ENCODE measurements at places on chromosomes 7 and 10. TPM values are rescaled to one million over a fixed set of nuclear protein-coding genes. Genes with fewer than 3 reads are reported as not detected.

Gene TUBAL3
- total RNA-seq: not detected

Gene TMEM270
- not detected for total RNA-seq

Gene HEPACAM2
- not detected for total RNA-seq

Gene POP7
- 28.7 TPM for total RNA-seq

Gene DNA2
- total RNA-seq: 7.1 TPM

Gene OR2A1
- total RNA-seq: not detected

Gene BTBD16
- not detected for total RNA-seq

Gene SEMA3D
- 0.49 TPM for total RNA-seq

Gene CACNB2
- total RNA-seq: not detected

Gene WNT16
- total RNA-seq: not detected

Gene GAD2
- not detected for total RNA-seq

Gene PRRT4
- total RNA-seq: 1.8 TPM

Gene CSGALNACT2
- 15.0 TPM for total RNA-seq

Gene PLA2G12B
- not detected for total RNA-seq

Gene INA
- total RNA-seq: 0.36 TPM

Gene ZNF467
- 4.1 TPM for total RNA-seq

Gene CALML5
- not detected for total RNA-seq

Gene H2AZ2
- total RNA-seq: 139 TPM

Gene GOLGA7B
- total RNA-seq: not detected

Gene CHST3
- total RNA-seq: 19.5 TPM

Gene OIT3
- total RNA-seq: under 0.01 TPM

Gene ZNF775
- 2.3 TPM for total RNA-seq

Gene TMEM60
- 9.9 TPM for total RNA-seq

Gene SPAM1
- not detected for total RNA-seq

Gene ZDHHC6
- total RNA-seq: 17.0 TPM

Gene CALML3
- total RNA-seq: not detected

Gene CCL24
- not detected for total RNA-seq

Gene OPN4
- total RNA-seq: not detected

Gene GNGT1
- total RNA-seq: not detected

Gene RAB19
- total RNA-seq: not detected

Gene TCF7L2
- total RNA-seq: 7.4 TPM

Gene HNRNPA2B1
- total RNA-seq: 84.7 TPM

Gene EBF3
- 38.5 TPM for total RNA-seq

Gene AUTS2
- 3.2 TPM for total RNA-seq

Gene SH2D4B
- total RNA-seq: not detected

Gene NUPR2
- total RNA-seq: not detected

Gene FGL2
- 0.97 TPM for total RNA-seq

Gene DGKI
- total RNA-seq: 0.36 TPM

Gene NUDT13
- total RNA-seq: 0.16 TPM

Gene WASHC2A
- total RNA-seq: 24.7 TPM

Gene CYP2C18
- total RNA-seq: not detected

Gene WDR86
- total RNA-seq: not detected

Gene IDI2
- total RNA-seq: not detected

Gene ZRANB1
- total RNA-seq: 17.5 TPM

Gene EPHB6
- 6.5 TPM for total RNA-seq

Gene ERVW-1
- not detected for total RNA-seq

Gene TUBB8
- not detected for total RNA-seq

Gene LIPM
- total RNA-seq: not detected

Gene CHN2
- 1.8 TPM for total RNA-seq

Gene NAT16
- not detected for total RNA-seq

Gene C10orf67
- total RNA-seq: not detected

Gene KCNH2
- total RNA-seq: under 0.01 TPM

Gene HOXA2
- total RNA-seq: not detected

Gene HABP2
- total RNA-seq: not detected

Gene MYO3A
- not detected for total RNA-seq

Measured in cardiac atrium fibroblast (primary cell).